Amniotic stem cell (primary cell): ENCODE measurements at places on chromosomes 5 and 9.
A peak's percentile ranks its signal among the peaks of the same experiment; 100 is the strongest.

DNA sequence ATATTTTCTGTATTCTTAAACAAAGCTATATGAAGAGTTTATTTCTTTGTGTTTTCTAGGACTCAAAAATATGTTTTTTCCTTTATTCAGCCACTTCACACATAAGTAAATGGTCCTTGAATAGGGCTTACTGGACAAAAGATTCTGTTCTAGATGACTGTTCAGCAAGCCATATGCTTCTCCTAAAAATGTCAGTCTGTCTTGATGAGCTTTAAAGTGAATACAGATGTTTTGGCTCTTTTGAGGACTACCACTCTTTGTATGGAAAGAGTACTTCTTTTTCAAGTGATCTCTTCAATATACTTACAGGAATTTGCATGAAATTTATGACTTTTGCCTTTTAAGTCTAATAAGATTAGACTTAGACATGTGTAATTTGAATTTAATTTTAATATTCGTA lies 8.4 kb downstream of the NDUFS4 start:
- no peak for DNase-seq

DNA sequence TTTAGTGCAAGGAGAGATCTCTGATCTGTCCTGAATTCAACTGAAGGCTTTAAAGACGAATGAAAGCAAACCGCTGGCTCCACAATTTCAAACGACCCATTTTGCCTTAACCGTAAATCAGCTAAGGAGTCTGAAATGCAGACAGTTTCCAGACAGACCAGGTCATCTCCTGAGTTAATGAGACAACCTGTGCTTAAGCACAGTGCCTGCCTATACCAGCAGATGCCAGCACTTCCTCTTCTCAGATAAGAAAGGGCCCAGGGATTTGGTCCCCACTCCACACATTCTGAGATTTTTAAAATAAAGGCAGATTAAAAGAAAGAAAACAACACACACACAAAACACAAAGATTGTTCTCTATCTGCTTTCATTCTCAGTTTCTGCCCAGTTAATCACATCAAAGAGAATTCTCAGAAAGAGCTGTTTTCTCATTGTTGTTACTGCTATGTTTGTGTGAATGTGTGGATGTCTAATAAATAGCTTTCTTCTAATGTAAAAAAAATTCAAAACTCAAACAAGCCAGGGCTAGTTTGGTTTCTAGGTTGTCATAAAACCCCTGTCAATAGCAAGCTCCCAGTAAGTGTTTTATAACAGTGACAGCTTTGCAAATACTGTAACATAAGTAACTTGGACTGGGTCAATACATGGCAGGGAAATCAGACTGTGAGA lies 157.7 kb upstream of the SLC24A2 start:
- no peak for DNase-seq

DNA sequence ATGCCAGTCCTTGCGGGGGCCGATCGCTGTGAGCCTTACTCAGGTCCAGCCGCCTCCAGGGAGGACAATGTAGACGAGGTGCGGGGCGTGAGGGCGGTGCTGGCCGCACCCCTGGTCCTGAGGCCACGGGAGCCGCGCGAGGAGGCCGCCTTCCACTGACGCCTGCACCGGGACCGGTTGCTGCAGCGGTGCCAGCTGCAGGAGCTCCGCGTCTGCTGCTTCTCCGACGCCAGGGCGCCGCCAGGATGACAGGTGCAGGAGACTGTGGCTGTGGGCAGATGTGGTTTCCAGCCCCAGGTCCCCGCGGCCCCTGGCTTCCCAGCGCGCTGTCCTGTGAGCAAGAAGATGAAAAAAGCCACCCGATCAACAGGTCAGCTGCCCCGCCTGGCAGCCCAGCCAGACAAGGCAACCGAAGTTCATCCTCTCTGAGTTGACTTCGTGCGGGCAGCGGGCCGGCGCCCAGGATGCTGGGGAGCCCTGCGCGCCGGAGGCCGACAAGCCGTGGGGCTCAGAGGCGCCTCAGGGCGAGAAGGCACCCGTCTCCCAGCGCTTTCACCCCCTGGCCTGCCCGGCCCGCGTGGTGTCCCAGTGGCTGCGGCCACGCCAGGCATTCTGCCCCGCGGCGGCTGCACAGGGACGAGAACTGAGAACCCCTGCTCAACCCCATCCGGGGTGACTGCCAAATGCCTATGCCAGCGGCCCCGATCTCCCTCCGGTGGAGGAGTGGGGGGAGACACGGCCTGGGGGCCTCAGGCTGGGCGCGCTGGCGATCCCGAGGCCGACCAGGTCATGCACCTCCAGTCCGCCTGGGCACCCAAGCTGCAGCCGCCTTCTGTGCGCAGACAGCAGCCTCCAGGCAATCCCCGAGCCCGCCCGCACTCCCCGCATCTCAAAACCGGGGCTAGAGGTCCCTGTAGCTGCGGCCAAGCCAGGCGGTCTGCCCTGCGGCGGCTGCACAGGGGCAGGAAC lies 43.4 kb upstream of the BICD2 start:
- DNase-seq: no peak

- no peak for DNase-seq
These were observed 9.9 kb downstream of the CLPTM1L start for GRCh38 chr5:1334831-1335539.

GRCh38 chr5:170863646-170864045 lies 1.8 kb downstream of the RANBP17 start:
- peak; percentile 31 for DNase-seq

GRCh38 chr9:134913713-134914500 lies 3.8 kb downstream of the FCN1 start:
- no peak for DNase-seq

- DNase-seq: no peak
These were observed 68.6 kb downstream of the TMEM252 start for GRCh38 chr9:68472119-68472518.

DNA sequence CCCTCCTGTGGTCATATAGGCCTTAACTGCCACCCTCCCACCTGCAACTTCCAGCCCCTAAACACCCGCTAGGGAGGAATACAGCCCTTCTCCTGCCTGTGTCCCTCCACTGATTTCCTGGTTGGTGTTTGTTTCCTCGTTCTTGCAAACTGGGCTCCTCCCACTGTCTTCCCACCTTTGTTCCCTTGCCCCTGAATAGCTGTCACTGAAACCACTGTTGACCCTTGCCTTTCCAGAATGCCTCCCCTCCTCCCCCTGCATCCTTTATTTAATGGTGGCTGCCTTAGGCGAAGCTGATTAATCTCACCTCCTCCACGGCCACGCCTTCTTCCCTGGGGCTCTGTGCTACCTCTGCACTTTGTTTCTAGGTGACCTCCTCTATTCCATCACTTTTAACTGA lies 626.7 kb downstream of the BNC2 start:
- no peak for DNase-seq

DNA sequence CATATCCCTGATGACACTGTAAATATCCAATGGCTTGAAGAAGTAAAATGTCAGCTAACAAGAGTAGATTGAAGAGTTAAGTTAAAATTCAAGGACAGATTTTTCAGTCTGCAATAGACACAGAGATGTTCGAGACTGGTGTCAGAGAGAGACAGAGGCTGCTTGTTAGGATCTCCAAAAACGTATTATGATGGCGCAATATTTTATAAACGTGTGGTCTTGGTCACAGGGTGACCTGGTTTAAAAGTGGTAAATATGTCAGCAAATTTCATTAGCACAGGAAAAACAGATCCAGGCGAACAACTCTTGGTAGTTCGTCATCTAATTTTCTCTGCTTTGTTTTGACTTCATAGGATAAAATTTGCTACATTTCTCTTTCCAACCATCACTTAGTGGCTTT lies 317.4 kb downstream of the MCTP1 start:
- DNase-seq: no peak

DNA sequence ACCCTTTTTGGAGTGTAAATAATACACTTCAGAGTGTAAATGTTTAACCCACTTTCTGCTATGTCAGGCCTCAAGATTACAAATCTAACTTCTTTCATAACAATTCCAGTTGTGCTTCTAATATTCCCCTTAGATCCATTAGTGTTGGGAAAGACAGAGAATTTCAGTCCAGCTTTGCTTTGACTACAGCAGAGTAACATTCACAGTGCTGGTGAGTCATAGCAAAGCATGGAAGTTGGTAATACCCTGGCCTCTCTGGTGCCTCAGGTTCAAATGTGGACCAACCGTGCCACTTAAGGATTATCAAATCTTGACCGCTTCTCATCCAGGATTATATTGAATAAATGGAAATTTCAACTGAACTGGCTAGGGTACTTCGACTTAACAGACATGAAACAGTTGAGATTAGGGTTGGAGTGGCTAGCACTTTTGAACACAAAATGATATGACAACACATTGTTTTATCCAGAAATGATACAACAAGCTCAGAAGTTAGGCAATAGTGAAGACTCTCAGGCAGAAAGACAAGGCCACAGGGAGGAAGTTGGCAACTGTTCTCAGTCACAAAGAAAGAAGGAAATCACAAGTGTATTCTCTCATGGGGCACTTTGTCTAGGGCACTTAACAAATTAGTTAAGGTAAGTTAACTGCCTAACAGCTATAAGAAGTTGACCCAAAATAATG lies 24.4 kb upstream of the RASA1 start:
- DNase-seq: peak; percentile 1

GRCh38 chr9:6006749-6007057 lies 8.7 kb downstream of the RANBP6 start:
- DNase-seq: peak; percentile 57

DNA sequence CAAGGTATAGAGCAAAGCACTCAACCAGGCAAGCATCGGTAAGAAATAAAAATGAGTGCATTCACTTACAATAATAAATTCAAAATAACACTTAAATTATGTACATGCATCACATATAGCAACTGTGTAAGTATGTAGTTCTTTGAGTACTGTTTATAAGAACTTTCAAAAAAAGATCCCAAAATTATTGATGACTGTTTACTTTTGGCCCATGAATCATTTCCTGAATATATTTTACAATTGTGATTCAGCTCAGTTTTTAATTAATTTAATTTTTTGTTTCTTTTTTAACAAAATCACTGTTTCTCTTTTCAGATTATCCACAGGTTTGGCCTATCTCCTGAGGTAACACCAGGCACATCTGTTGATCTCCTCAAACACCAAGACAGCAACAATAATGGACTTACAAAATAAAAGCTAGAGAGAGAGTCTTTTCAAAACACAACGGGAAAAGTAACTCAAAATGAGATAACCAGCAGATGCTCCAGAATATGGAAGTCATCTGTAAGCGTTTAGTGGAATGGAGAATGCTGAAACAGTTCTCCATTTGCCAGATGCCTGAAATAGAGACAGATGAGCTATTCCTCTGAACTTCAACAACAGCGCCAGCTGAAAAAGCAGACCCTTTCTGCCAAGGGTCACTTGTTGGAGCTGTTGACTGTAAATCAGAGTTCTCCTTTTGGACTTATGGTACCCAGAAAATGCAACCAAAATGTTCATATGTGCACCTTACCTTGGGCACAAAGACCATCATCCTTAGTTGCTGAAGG lies 348.6 kb upstream of the RGMB start:
- DNase-seq: no peak
